CD8-positive, alpha-beta T cell (primary cell): ENCODE measurements at places on chromosomes 5 and 9. TPM values are rescaled to one million over a fixed set of nuclear protein-coding genes. Genes with fewer than 3 reads are reported as not detected.

BARHL1 gene
- total RNA-seq, result not detected

PCDHB2 gene
- total RNA-seq, result not detected

FCN1 gene
- total RNA-seq, result 0.76 TPM

PDCD1LG2 gene
- not detected for total RNA-seq

ADAMTS19 gene
- total RNA-seq, result not detected

PDE6A gene
- not detected for total RNA-seq

NOTCH1 gene
- 30.0 TPM for total RNA-seq

UAP1L1 gene
- total RNA-seq, result 18.7 TPM

GHR gene
- not detected for total RNA-seq

KCNMB1 gene
- not detected for total RNA-seq

INSL4 gene
- not detected for total RNA-seq
